ENCODE measurements at places on chromosomes 2 and 18.

GRCh38 chr18:63198098-63198760 lies 121.3 kb downstream of the BCL2 start:
- no peak for DNase-seq

DNA sequence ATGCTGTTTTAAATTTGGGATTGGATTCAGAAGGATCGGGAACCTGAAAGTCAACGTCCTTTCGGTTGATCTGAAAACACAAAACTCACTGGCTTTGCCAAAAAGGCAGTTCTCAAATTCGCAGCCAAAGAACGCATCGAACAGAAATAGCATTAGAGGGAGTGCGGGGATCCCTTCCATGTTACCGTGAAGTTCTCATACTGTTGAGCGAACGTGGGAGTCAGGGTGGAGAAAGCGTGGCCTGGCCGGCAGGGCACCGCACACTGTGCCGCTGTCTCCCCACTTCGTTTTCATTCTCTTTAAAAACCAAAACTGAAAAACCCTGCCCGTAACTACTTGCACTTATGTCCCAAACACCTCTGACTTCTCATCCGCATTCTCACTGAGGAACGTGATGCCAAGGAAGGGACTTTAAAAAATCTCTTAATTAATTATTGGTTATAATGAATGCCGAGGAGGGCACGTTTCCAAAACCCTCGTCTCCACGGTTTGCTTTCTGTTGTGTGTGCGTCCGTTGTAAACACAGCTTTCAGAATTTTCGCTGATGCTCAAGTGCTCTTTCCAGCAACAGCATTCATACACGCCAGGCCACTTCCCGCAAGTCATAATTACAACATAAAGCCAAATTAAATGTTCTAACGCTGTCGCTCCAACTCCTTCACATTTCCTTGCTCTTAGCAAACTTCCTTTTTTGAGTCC lies 60.9 kb upstream of the TWIST2 start:
- no peak for DNase-seq

GRCh38 chr18:74265546-74266098 lies 26.1 kb downstream of the CYB5A start:
- DNase-seq, result no peak

GRCh38 chr18:51235009-51235789 lies 37.7 kb upstream of the MEX3C start:
- no peak for DNase-seq

DNA sequence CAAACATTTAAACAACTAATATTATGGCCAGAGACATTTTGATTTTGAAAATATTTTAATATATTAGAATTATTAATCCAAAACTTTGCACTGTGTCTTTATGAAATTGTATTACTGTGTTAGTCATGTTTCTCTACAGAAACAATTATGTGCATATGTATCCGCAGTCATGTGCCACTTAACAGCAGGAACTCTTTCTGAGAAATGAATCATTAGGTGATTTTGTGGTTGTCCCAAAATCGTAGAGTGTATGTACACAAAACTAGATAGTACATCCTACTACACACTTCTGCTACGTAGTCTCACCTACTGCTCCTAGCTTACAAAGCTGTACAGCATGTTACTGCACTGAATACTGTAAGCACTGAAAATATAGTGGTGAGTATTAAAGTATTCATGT lies 479.2 kb upstream of the DSEL start:
- DNase-seq, result no peak

- DNase-seq, result no peak
Measured at GRCh38 chr2:198277181-198277580, 472.8 kb downstream of the PLCL1 start.

DNA sequence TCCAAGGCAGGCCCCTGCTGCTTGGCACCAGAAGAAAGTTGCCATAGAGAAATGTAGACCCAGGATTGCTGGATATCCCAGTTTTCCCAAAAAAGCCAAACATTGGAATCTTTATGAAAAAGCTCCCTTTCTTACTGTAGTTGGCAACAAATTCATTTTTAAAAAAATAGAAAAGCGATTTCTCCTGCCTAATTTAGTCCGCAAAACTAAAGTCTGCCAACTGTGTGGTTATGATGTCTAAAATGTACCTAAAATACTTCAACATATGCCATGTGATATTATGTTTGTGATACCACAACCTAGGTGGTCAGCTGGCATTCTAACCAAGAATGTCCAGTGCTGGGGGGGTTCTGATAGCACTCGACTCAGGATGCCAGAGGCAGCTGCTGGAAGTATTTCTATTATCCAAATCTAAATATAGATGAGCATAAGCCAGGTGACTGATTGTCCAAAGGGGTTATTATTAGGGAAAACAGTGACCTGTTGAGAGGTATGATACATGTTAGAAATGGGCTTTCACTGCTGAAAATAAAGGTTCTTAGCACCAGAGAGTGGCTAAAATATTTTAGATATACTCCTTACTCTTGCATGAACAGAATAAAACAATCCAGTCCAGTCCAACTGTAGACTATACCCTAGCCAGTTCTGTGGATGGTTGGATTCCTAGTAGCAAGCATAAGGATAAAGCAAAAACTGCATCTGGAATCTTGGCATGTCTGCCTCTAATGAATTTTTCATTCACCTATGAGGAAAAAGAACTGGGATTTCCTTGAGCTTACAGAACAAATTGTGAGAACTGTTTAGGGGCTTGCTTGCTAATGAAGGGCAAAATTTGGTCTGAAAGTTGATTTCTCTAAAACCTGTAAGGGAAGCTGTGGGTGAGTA lies 101.7 kb downstream of the STK39 start:
- no peak for DNase-seq

DNA sequence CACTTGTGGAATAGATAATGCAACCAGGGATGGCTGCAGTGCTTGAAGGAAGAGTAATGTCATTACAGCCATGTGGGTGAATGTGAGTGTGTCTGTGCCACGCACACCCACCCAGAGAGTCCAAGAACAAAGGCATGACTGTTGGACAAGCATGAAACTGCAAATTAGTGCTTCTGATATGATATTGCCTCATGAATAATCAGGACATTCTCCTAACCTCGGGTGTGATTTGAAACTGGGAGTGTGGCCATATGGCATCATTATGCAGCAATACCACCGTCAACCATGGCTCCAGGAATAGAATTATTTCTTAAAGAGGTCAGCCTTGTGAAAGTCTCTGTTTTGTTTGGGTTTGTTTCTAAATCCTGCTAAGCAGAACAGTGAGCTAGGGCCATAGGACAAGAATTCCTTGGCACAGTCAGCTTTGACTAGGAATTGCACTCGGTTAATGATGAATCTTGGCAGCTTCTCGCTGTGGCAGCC lies 678.0 kb upstream of the RAB6C start:
- no peak for DNase-seq

- no peak for DNase-seq
Measured at GRCh38 chr2:207150284-207150683, 15.5 kb downstream of the KLF7 start.

DNA sequence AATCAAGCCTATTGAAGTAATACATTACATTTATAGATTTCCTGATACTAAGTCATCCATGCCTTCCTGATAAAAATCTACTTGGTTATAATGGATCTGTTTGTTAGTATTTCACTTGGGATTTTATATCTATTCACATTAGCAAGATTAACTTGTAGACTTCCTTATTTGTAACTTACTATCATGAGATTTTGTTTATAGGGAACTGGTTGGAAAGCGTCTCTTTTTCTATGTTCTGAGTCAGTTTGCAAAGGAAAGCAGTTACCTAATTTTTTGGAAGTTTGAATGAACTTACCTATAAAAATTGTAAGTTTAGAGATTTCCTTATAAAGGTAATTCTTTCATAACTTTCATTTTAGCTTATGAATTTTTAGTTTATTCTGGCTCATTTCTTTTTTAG lies 141.4 kb downstream of the SMAD7 start:
- no peak for DNase-seq

- no peak for DNase-seq
Measured at GRCh38 chr2:68715353-68716041, 19.1 kb upstream of the ARHGAP25 start.

GRCh38 chr2:121049131-121049530 lies 235.9 kb downstream of the TFCP2L1 start:
- no peak for DNase-seq

- no peak for DNase-seq
Measured at GRCh38 chr2:154470376-154470775, 228.1 kb upstream of the KCNJ3 start.

DNA sequence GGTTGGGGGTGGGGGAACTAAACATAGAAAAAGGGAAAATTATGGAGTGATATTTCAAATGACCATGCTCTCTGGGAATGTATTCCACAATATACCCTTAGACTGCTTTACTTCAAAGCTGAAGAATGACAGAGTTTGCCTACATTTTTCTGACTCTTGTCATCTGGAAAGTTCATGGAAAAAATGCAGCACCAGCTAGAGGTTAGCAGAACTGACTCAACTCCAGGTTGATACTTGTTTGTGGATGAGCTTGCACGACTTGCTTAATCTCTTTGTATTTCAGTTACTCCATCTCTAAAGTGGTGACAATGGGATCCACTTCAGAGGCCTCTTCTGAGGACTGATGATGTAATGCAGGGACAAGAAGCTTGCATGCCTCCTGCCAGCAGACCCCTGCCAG lies 824.0 kb upstream of the ID2 start:
- DNase-seq, result no peak

DNA sequence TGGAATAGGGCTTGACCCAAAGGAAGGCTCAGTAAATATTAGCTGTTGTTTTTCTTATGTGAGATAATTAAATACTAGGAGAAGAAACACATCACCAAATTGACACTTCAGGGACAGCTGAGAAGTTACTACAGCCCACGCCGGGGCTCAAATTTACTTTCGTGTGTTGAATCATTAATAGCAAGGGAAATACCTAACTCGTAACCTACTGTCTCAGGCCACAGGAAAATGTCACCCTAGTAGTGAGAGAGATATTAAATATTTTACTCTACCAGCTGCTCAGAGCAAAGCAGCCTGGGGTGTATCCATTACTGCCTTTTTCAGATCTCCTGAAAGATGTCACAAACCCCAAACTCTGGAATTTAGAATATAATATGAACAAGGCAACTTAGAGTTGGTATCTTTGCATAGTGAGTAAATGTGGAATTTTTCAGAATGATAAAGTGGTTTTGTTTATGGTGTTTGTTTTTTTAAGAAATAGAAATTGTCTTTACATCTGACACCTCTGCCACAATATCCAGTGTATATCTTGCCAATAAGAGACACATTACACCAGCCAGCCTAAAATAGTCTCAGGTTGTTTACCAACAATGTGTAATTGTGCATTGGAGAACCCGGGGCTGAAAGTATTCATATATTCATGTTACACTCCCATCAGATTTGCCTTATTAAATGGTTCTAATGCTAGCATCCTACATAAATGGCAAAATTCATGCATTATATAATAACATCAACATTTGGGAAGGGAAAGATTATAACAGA lies 48.4 kb downstream of the ATP8B1 start:
- DNase-seq, result no peak

GRCh38 chr2:192068966-192069365 lies 125.8 kb downstream of the TMEFF2 start:
- no peak for DNase-seq

DNA sequence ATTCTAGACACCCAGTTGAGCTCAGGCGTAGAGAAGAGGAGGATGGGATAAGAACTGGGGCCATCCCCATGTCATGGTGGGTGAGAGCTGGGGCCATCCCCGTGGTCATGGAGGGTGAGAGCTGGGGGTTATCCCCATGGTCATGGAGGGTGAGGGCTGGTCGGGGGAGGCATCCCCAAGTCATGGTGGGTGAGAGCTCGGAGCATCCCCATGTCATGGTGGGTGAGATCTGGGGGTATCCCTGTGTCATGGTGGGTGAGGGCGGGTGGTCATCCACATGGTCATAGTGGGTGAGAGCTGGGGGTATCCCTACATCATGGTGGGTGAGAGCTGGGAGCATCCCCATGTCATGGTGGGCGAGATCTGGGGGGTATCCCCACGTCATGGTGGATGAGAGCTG lies 52.5 kb downstream of the IL1RL2 start:
- no peak for DNase-seq

GRCh38 chr2:71933467-71934319 lies 214.0 kb downstream of the CYP26B1 start:
- DNase-seq, result no peak

- no peak for DNase-seq
Measured at GRCh38 chr2:195055996-195056395, 601.0 kb upstream of the SLC39A10 start.

DNA sequence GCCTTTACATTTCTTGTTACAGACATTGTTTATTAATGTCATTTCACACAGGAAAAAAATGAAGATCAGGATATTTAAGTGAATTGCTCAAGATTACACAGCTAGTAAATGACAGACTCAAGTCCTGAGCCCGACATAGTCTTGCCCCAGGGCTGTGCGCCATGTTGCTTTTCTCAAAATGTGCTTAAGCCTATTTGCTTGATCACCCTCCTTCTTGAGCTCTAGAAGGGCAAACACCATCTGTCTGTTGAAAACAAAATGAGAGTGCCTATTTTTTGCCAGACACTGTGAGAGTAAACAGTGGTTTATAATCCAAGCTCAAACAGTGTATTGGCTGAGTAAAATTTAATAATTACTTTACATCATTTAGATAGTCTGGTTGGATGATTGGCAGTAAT lies 34.8 kb upstream of the HNMT start:
- DNase-seq, result no peak

DNA sequence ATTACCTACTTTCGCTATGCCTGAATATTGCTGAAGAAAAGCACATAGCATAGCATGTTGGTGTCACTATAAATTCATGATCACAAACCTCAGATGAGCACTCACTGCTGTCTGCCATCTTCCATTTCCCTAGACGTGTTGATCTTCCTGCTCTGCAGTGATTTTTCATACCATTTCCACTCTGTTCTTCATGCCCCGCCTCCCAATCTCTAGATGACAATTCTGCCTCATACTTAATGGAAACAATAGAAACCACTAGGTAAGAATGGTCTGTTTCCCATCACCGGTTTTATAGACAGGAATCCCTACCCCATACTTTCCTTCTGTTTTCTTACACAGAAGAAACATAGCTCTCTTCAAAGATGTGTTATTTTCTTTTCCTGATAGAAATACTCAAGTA lies 63.8 kb downstream of the PIK3C3 start:
- DNase-seq, result no peak

DNA sequence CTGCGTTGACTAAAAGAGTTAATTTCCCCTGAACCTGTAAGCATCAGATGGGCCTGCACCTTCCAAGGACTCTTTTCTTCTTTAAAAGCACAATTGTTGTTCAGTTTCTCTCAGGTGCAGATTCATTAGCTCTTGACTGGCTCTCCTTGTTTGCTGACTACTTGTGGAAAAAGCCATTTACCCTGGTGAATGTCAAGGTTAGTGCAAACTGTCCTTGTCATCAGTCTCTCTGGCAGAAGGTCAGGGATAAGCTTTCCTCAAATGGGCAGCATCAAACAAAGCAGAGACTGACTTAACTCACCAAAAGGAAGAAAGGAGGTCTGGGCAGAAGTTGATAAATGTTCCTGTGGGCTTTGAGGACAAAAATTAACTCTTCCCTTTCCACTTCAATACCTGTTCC lies 922.7 kb downstream of the BCL11A start:
- DNase-seq, result no peak

- DNase-seq, result no peak
Measured at GRCh38 chr2:11899264-11899818, 152.9 kb downstream of the LPIN1 start.

GRCh38 chr2:133054297-133054696 lies 384.3 kb upstream of the LYPD1 start:
- no peak for DNase-seq
